Activated T-cell treated with anti-CD3 and anti-CD28 coated beads, Interleukin-2, amount 50 U/mL, for 24 hours (primary cell): ENCODE measurements at places on chromosomes 5 and 9.

GRCh38 chr5:1643651-1644392 is 120.1 kb upstream of the LPCAT1 start:
- peak; percentile 29 for DNase-seq

GRCh38 chr5:95818181-95819147 is 4.1 kb downstream of the GLRX start:
- peak; percentile 62 for DNase-seq

GRCh38 chr5:36125868-36126267 is 25.8 kb downstream of the LMBRD2 start:
- no peak for DNase-seq

DNA sequence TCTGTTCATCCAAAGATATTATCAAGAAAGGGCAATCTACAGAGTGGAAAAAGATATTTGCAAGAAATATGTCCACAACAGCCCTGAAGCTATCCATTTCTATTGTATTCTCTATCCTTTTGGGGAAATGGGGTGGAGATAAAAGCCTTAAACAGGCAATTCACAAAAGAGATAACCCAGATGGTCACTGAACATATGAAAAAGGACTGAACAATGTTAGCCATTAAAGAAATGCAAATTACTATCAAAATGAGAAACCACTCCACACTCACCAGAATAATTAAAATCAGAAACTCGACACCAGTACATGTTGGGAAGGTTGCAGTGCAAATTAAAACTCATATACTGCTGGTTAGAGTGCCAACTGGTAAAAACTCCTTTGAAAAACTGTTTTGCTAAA is 955.2 kb upstream of the DMAC1 start:
- DNase-seq = no peak

DNA sequence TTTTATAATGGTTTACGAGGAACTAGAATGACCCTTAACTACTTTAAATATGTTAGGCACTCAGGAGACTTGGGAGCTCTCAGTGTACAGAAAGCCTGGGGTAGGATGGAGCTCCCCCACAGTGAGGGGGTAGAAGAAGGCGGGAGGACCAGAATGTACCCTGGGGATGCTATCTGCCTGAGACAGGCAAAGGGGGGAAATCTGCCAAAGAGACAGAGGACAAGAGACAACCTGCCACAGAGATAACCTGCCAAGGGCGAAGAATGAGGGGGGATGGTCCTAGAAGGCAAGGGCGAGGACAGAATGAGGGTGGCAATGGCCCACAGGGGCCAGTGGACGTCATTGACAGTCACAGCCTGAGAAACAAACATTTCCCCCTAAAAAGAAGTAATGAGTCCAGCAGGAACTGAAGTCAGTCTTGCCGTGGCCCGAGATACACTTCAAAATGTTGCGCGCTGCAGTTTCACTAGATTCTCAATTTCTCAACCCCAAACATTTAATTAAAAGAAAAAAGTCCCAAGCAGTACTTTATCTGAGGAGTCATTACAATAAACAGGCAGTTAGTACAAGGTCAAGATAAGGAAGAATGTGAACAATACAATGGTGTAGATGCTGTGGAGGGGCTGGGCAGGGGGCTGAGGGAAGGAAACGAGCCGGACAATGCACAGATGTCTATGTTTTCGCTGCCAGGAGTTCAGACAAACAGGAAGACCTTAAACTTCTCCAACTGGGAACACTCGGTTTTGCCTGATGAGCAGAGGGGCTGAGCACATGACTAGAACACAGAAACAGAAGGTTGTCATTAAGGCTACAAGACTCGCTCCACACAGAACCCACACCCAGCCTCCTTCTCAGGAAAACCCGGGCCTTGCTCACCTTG is 125.0 kb downstream of the LHFPL2 start:
- DNase-seq = no peak

GRCh38 chr5:6162175-6162574 is 216.2 kb downstream of the MED10 start:
- DNase-seq = no peak

- DNase-seq = no peak
Observed at GRCh38 chr5:32352685-32353084, 39.9 kb upstream of the MTMR12 start.

GRCh38 chr9:75976549-75976948 is 86.1 kb downstream of the PCSK5 start:
- DNase-seq = no peak

- DNase-seq = no peak
Observed at GRCh38 chr5:1919209-1919566, 36.5 kb upstream of the IRX4 start.

DNA sequence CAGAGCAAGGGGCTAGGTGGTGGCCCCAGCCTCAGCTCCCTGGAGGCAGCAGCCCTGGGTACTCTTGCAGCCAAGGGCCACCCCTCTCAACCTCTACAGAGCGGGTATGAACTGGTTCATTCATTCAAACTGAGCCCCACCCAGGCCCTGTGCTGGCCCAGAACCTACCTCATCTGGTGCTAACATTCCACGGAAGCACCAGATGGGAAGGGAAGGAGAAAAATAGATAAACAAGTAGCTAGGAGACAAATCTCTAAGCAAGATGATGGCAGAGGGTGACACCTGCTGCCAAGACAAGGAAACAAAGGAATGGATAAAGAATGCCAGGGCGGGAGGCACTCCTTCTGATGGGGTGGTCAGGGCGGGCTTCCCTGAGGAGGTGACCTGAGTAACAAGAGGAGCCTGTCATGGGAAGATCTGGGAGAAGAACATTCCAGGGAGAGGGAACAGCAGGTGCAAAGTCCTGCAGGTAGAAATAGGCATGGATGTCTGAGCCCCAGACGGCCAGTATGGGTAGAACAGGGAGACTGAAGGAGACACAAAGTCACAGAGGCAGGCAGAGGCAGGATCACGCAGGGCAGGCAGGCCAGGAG is 6.1 kb downstream of the ST6GALNAC4 start:
- DNase-seq = no peak

DNA sequence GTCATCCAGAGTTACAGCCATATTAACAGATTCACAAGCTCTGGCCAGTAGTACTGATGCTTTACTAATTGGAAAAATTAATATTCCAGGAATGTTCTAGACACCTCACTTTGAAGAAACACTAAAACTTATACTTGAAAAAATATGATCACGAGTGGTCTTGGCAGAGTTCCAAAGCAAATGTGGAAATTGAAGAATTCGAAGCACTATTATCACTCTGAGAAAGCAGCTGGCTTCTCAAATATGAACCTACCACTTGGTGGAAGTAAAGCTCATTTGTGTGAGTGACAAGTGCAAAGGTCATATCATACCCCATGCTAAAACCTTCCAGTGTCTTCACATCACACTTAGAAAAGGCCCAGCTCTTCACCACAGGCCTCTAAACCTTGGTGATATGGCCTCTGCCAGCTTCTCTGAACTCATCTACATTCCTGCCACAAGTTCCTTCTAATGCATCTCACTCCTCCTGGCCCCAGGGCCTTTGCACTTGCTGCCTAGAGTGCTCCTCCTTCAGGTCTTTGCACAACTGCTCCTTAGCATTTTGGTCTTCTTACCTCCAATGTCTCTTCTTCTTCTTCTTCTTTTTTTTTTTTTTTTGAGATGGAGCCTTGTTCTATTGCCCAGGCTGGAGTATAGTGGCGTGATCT is 175.7 kb upstream of the SMIM23 start:
- DNase-seq = no peak

DNA sequence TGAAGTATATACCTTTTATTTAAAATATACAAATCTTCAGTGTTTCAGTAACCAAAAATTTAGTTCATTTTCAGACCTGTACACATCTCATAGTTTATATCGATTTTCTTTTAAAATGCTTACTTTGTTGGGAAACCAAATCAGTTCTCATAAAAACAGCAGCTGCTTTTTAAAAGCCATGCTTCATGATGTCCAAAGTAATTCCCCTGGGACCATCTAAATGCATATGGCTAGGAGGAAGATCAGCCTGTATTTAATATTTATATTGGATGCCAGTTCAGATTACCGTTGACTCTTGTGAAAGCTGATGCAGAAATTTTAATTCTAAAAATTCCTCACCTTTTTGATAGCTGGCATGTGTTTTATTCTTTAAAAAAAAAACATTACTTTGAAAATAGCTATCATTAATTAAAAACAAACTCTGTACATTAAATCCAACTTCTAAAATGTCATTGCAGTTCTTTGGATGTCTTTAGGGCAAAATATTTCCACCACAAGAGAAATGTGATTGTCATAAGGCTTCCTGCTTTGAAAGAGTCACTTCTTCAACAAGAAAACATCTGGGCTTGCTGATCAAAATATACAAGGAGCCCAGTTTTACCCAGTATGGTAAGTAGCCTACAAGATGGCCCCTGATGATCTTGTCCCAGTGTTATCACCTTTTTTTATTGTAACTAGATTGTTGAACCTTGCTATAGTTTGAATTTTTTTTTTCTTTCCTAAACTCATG is 1242.9 kb upstream of the CDH6 start:
- no peak for DNase-seq

DNA sequence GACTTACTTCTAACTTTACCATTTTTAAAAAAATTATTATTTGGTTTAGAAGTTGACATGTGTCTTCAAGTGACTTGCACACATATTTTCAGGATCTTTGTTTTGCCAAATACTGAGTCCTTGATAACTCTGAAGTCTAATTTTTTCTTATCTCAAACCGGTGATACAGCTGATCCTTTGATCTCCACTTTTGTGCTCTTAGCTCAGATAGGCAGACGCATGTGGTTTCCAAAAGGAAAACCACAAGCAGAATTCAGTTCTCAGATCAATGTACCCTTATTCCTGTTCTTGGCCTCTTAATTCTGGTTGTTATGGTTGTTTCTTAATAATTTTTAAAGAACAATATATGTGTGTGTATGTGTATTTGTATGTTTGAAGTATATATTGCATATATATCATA is 238.3 kb upstream of the EDIL3 start:
- DNase-seq = no peak

- no peak for DNase-seq
Observed at GRCh38 chr9:80509358-80509757, 937.6 kb downstream of the TLE4 start.

GRCh38 chr5:67262206-67262605 is 65.6 kb upstream of the CD180 start:
- DNase-seq = no peak

GRCh38 chr5:10671041-10672008 is 89.7 kb downstream of the DAP start:
- no peak for DNase-seq
